T-helper 1 cell treated with Interleukin-12 subunit alpha and Interleukin-12 subunit beta and Interleukin-4 antibody, amounts not matched to agents 30 ng/mL and 1 ng/mL, for 36 hours (primary cell): ENCODE measurements at places on chromosomes 5 and 9. TPM values are rescaled to one million over a fixed set of nuclear protein-coding genes. Genes with fewer than 3 reads are reported as not detected.

Gene LVRN
- total RNA-seq: 0.07 TPM in 1 of 2 replicates, not detected in the other

Gene RANBP6
- total RNA-seq: 22.4 and 22.8 TPM in 2 replicates

Gene OR2Y1
- not detected in 2 replicates for total RNA-seq

Gene FBLL1
- total RNA-seq: not detected in 2 replicates

Gene DTWD2
- total RNA-seq: 2.2 TPM in 2 replicates

Gene DRD1
- total RNA-seq: not detected in 2 replicates

Gene PCDHA11
- not detected in 2 replicates for total RNA-seq

Gene ZNF483
- 4.2 and 4.7 TPM in 2 replicates for total RNA-seq

Gene TLX3
- total RNA-seq: not detected in 2 replicates

Gene IFNA2
- not detected in 2 replicates for total RNA-seq

Gene F2RL1
- total RNA-seq: 0.71 and 0.76 TPM in 2 replicates

Gene PDCD1LG2
- total RNA-seq: 10.5 and 11.4 TPM in 2 replicates

Gene GARNL3
- 0.88 and 1.3 TPM in 2 replicates for total RNA-seq

Gene RC3H2
- 52.6 and 54.5 TPM in 2 replicates for total RNA-seq

Gene MSX2
- total RNA-seq: not detected in 2 replicates

Gene SLC25A2
- 0.44 and 0.56 TPM in 2 replicates for total RNA-seq

Gene C5orf46
- total RNA-seq: not detected in 2 replicates

Gene DPYSL3
- 0.20 and 0.24 TPM in 2 replicates for total RNA-seq

Gene ACOT12
- total RNA-seq: not detected in 2 replicates

Gene CYLC2
- not detected in 2 replicates for total RNA-seq

Gene LHX3
- total RNA-seq: not detected in 2 replicates

Gene C1QTNF3
- total RNA-seq: 2.5 and 3.9 TPM in 2 replicates

Gene SHOC1
- total RNA-seq: not detected in 2 replicates

Gene PCDHB8
- not detected in 2 replicates for total RNA-seq

Gene MLANA
- total RNA-seq: not detected in 2 replicates

Gene KCNMB1
- total RNA-seq: not detected in 2 replicates

Gene LMX1B
- total RNA-seq: not detected in 2 replicates

Gene C9orf153
- total RNA-seq: 0.25 and 0.54 TPM in 2 replicates

Gene ANKRD18A
- total RNA-seq: 2.1 and 5.0 TPM in 2 replicates

Gene MARCHF11
- not detected in 2 replicates for total RNA-seq

Gene PHF24
- total RNA-seq: not detected in 2 replicates

Gene NR2F1-AS1
- total RNA-seq: not detected in 2 replicates

Gene CDH9
- not detected in 2 replicates for total RNA-seq

Gene CORO2A
- total RNA-seq: 3.8 and 3.9 TPM in 2 replicates

Gene FGF10
- not detected in 2 replicates for total RNA-seq

Gene PCDHGB7
- total RNA-seq: 0.07 and 0.29 TPM in 2 replicates

Gene GAS1
- 0.20 TPM in 1 of 2 replicates, not detected in the other for total RNA-seq

Gene ESM1
- total RNA-seq: 0.27 and 0.44 TPM in 2 replicates

Gene ABCA2
- 30.0 and 33.9 TPM in 2 replicates for total RNA-seq

Gene DMRT2
- 0.63 and 1.3 TPM in 2 replicates for total RNA-seq

Gene GNA14
- total RNA-seq: not detected in 2 replicates

Gene SPINK5
- total RNA-seq: not detected in 2 replicates

Gene TAF11L10
- total RNA-seq: not detected in 2 replicates

Gene FSD1L
- 5.2 and 5.3 TPM in 2 replicates for total RNA-seq

Gene AJM1
- total RNA-seq: 8.1 and 8.8 TPM in 2 replicates

Gene SEMA6A
- 0.15 and 0.29 TPM in 2 replicates for total RNA-seq
